ENCODE measurements at places on chromosomes 13 and 19.
A peak's percentile ranks its signal among the peaks of the same experiment; 100 is the strongest.

DNA sequence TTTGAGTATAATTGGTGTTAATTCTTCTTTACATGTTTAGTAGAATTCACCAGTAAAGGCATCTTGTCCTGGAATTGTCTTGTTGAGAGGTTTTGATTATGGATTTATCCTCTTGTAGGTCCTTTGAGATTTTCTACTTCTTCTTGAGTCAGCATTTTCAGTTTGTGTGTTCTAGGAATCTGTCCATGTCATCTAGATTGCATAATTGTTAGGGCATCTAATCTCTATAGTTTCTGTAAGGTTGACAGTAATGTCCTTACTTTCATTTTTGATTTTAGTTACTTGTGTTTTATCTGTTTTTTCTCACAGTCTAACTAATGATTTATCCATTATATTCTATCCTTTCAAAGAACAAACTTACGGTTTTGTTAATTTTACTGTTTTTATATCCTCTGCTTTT lies 492.0 kb downstream of the FGF9 start:
- DNase-seq, result no peak

DNA sequence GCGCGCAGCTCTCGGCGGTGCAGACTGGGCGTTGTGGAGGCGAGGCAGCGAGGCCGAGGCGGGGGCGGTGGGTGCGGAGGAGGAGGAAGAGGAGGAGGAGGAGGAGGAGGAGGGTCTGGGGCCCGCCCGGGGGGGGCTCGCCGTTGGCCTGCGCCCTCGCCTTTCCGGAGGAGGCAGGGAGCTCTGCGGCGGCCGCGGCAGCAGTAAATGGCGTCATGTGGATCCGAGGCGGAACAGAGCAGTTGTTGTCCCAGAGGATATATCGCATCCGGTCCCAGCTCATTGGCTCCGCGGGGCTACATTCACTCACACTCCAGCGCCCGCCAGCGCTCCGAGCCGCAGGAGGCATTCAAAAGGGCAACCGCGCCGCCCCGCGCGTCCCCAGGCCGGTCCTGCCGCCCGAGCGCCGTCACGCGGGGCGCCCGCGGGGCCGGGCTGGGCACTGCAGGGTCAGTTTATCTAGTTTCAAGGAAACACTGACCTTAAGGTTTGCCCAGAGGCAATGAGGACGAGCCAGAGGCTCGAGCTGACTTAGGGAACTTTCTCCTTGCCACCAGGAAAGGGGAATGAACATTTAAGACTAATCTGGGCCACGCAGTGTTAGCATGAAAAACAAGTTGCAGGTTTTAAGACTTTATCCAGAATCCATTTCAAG lies at the start of gene SPRY2:
Gene SPRY2, minus strand, starts transcription at position 26 of the 655 bp plus-strand sequence. CDS start 3,421 bp downstream, outside the sequence.
- peak; percentile 93 for DNase-seq

- no peak for DNase-seq
These were observed 60.0 kb downstream of the TEX29 start for GRCh38 chr13:111380431-111380830.

DNA sequence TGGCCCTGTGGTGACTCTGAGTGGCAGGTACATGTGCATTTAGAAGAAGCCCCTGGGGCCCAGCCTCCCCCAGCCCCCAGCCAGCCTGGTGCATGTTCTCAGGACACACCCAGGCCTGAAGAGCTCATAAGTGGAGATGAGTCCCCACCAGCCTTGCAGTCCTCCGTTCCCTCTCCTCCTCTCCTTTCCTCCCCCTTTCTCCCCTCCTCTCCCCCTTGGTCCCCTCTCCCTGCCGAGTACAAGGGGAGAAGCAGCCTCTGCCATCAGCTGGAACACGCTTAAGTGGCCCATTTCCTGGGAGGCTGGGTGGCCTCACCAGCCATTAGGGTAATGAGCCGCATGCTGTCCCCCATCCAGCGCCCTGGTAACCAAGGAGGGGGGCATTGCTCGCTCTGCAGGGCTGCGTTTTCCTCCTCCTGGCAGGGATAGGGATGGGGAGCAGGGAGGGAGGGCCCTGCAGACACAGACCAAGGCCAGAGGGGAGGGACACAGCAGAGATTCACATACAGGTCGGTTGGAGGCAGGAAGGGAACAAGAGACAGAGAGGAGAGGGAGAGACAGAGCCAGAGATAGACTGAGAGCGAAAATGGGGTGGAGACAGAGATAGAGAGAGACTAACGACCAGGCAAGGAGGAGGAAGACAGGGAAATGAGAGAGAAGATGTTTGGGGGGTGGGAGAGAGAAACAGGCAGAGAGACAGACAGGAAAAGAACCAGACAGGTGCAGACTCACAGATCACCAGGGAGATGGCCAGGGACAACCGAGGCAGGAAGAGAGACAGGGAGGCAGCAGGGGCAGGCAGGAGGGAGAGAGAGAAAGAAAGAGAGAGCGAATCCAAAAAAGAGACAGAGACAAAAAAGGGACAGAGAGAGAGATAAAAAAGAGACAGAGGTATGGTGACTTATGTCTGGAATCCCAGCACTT lies 19.3 kb upstream of the DPP9 start:
- DNase-seq, result no peak
